ENCODE measurements at places on chromosomes 13 and 19. TPM values are rescaled to one million over a fixed set of nuclear protein-coding genes. Genes with fewer than 3 reads are reported as not detected.

- peak; percentile 21 for DNase-seq
These were observed 378.5 kb downstream of the LMO7 start for GRCh38 chr13:76014406-76015318.

DNA sequence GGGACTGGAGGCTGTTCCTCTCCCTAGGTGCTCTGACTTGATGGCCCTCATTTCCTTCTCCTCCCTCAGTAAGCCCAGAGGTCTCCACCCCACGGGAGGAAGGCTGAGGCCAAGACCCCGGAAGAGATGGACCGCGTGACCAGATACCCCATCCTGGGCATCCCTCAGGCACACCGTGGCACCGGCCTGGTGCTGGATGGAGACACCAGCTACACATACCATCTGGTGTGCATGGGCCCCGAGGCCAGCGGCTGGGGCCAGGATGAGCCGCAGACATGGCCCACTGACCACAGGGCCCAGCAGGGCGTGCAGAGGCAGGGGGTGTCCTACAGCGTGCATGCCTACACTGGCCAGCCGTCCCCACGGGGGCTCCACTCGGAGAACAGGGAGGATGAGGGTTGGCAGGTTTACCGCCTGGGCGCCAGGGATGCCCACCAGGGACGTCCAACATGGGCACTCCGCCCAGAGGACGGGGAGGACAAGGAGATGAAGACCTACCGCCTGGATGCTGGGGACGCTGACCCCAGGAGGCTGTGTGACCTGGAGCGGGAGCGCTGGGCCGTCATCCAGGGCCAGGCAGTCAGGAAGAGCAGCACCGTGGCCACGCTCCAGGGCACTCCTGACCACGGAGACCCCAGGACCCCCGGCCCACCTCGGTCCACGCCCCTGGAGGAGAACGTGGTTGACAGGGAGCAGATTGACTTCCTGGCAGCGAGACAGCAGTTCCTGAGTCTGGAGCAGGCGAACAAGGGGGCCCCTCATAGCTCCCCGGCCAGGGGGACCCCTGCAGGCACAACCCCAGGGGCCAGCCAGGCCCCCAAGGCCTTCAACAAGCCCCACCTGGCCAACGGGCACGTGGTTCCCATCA is 6.1 kb downstream of the MISP start:
- DNase-seq: no peak

DNA sequence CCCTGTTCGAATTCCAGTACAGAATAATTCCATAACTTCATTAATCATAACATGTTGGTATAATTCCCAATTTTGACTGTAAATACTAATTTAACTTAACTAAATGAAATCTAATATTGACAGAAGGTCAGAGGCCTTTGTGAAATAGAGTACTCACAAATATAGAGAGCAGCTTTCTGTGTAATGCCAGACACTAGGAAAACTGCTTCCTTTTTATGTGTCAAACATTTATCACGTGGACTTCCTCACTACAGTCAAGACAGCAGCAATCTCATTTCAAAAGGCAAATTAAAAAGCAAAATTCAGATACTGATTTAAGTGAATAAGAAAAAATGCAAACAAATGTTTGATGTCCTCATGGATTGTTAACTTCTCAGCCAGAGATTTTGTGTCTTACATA is 13.1 kb downstream of the ITM2B start:
- DNase-seq: no peak

- no peak for DNase-seq
These were observed 263.7 kb downstream of the KCTD12 start for GRCh38 chr13:76622315-76623040.

Gene KCNN4
- 2.6 TPM for polyA plus RNA-seq

Gene RFPL4AL1
- polyA plus RNA-seq: not detected
